ENCODE measurements at places on chromosomes 16 and 17. TPM values are rescaled to one million over a fixed set of nuclear protein-coding genes. Genes with fewer than 3 reads are reported as not detected.

GRCh38 chr16:88903267-88903666, 36.8 kb upstream of the PABPN1L start:
- no peak for DNase-seq

DNA sequence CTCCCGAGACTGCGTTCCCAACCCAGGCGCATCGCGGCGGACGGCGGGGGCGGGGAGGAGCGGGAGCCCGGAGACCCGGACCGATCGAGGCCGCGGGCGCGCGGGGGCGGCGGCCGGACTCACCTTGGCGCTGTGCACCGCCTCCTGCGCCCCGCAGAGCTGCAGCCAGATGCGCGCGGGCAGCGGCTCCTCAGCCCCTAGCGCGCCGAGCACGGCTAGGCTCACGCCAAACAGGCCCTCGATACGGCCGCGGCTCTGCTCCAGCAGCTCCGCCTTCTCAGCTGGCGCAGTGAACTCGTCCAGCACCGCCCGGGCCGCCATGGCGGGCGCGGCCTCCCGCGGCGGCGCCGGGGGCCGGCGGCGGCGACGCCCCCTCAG, 339 bp downstream of the N4BP1 start:
- DNase-seq, result no peak

DNA sequence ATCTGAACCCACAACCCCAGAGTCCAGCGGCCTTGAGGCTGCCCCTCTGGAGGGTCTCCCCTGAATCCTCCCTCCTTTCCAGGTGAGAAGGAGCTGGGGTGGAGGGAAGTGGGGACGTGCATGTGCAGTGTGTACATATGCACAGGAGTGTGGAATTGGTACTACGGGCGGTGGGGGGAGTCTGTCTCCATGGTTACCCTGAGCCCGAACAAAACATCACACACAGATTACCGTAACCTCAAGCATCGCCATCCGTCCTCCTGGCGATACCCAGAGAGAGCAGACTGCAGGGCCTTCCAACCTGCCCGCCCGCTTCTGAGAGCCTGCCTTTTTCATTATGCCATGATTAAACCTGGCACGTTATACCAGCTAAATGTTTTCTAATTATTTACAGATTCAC, 25.1 kb downstream of the GSG1L start:
- no peak for DNase-seq

DNA sequence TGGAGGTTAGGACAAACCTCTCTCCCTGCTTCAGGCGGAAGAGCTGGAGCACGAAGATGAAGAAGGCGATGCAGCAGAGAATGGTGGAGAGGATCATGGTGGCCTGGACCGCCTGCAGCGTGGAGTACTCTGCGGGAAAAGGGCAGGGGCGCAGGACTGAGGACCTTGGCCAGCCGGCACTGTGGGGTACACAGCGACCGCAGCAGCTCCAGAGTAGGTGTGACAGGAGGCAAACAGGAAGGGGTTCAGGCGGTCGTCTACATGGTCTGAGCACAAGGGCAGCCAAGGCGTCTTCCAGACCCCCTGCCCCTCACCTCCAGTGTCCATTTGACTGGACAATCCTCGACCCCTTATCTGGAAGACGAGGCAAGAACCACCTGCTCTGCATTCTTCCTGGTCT, 42.5 kb downstream of the EMP2 start:
- DNase-seq, result no peak

GRCh38 chr16:75083813-75084212, 32.8 kb downstream of the LDHD start:
- DNase-seq, result no peak

GRCh38 chr17:50693036-50693682, 14.6 kb downstream of the ANKRD40 start:
- DNase-seq, result no peak

DNA sequence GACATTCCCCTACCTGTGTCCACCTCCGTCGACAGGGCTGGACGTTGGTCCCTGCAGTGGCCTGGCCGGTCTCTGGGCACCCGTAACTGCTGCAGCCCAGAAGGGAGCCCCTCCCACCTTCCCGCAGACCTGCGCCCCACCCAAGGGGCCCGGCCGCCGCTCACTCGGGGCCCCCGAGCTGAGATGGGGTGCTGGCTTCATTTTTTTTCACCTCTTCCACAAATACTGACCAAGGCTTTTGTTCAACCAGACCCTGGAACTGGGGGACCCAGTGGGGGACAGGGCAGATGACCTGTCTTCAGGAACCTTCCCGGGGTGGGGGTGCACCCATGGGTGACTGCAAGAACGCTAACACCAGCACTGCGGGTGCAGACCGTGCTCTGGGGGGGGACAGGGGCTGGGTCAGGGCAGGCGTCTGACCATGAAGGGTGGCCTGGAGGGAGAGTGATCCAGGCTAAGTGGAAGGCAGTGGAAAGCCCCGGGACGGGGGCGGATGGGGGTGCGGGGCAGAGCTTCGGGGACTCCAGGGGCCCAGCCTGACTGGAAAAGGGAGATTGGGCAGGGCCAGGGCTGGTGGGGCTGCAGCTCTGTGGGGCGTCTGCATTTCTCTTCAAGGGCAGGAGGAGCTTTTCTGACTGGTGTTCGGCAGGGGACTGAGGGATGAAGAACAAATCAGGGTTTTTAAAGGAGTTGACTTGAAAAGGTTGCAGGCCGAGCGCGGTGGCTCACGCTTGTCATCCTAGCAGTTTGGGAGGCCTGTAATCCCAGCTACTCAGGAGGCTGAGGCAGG, 42.3 kb downstream of the SLC7A5 start:
- DNase-seq, result no peak

DNA sequence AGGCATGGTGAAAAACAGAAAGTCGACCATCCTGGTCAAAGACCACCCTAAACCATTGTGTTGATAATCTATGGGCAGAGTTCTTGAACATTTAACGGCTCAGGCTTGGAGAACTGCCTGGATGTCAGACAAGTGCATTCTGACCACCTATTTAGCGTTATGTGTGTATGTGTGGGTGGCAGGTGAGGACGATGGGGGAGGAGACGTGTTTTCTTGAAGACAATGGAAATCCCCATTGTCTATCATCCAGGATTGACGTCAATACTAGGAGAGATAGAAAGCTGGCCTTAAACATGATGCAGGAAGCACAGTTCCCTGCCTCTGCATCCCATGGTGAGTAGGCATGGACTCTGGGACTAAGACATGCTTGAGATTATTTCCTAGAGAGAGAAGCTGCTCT, 157.4 kb upstream of the MAF start:
- no peak for DNase-seq

GRCh38 chr17:63555500-63556156, 5.4 kb downstream of the DCAF7 start:
- DNase-seq, result no peak

- no peak for DNase-seq
Observed at GRCh38 chr17:63426917-63427308, 19.2 kb downstream of the CYB561 start.

DNA sequence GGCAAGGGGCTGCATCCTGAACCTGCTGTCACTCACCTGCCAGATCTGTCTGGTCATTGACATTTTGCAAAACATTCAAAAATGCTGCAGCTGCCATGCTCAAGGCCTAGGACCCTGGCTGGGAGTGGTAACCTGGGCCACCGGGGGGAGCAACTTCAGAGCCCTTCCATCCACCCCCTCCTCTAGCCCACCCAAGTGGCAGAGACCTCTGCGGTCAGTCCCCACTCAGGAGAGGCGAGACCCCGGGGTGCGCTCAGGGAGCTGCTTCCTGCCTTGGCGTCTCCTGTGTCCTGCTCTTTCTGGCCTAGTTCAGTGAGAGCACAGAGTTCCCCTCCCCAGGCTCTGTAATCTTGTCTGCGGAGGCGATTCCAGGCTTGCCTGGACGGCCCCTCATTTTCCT, 108.8 kb downstream of the CCDC182 start:
- DNase-seq, result no peak

Gene RHOT2
- 121 TPM for total RNA-seq

Gene PIK3R5
- total RNA-seq, result 14.5 TPM

Gene KRT15
- not detected for total RNA-seq

Gene SMURF2
- 69.2 TPM for total RNA-seq

Gene PIK3R6
- 0.56 TPM for total RNA-seq
